ENCODE measurements at places on chromosomes 7 and 10. TPM values are rescaled to one million over a fixed set of nuclear protein-coding genes. Genes with fewer than 3 reads are reported as not detected.

The NUDT13 gene
- not detected for total RNA-seq

The PPP1R3A gene
- not detected for total RNA-seq

The LIPM gene
- not detected for total RNA-seq

The GLI3 gene
- total RNA-seq, result 0.59 TPM

The ZNF736 gene
- 1.2 TPM for total RNA-seq

The CYP3A7 gene
- not detected for total RNA-seq

The PLXDC2 gene
- under 0.01 TPM for total RNA-seq

The PPP1R3C gene
- 16.0 TPM for total RNA-seq

The FXYD4 gene
- not detected for total RNA-seq

The VPS41 gene
- total RNA-seq, result 26.9 TPM

The DENND2A gene
- 25.4 TPM for total RNA-seq

The TMEM236 gene
- not detected for total RNA-seq

The AGR3 gene
- total RNA-seq, result not detected

DNA sequence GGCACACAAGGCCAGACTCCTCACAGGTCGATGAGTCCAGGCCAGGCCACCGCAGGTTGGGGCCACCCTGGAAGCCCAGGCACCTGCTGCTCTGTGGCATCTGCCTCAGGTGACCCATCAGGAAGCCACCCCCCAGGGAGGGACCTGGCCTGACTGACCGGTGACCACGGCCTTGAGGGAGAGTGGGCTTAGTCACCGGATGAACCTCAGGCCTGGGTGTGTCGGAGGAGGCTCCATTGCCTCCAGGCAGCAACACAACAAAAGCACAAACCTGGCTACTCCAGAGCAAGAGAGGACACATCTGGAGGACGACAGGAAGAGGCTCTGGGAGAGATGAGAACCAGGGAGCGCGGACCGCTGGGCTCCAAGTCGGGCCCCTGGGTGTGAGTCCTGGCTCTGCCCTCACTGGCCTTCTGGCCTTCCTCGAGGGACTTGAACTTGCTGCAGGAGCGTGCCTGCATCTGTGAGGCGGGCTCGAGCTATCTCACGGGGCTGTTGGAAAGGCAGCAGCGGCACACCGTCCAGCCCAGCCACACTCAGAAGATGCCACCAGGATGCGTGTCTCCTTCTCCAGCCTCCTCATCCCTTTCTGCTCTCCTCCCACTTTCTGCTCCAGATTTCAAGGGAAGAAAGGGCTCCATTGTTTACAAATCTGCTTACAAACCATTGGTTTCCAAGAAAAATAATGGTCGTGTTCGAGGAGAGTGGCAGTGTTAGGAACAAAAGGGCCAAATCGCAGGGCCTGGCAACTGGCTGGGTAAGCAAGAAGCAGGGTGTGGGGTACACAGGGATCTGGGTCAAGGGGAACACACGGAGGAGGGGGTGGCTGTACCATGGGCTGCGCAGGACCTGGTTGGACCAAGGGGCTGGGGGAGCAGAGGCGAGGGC, 152.9 kb downstream of the ADAM12 start:
- DNase-seq, result no peak

DNA sequence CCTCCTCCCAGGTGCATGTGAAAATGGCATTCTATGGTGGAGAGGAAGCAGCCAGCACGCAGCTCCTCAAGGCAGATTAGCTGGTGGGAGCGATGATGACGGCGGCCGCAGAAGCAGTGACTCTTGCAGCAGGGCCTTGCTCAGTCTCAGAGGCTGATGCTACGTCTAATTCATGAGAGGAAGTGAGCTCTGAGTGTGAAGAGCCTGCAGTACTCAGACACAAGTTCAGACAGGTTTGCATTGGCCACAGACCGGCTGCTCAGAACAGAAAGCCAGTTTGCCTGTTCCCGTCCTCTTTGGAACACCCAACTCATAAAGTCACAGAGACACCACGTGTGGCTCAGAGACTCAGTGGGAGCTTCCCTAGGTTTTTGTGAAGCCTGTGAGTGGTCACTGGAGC, 136.5 kb downstream of the ADARB2 start:
- no peak for DNase-seq

GRCh38 chr10:14456870-14457266, 126.1 kb upstream of the FRMD4A start:
- no peak for DNase-seq

DNA sequence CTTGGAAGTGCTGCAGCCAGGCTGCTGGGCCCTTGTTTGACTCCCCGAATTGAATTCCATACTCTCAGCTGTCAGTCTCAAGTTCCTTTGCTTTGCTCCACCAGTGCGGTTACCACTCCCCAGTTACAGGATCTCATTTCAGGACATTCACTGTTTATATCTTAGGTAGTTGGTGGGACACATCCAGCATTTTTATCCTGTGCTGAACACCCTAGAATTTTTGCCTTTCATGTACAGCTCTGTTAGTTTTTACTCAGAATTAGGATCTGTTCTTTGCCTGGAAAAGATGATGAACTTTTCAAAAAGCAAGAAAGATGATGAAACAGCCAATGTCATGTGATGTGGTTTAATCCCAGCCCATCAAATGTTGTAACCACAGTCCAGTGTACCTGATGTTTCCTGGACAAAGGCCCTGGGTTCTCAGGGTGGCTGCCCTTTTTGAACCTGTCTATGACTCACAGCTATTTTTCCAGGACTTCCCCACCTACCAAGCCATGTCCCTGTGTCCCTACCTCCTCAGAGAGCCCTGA, 149.7 kb downstream of the NOC3L start:
- no peak for DNase-seq

DNA sequence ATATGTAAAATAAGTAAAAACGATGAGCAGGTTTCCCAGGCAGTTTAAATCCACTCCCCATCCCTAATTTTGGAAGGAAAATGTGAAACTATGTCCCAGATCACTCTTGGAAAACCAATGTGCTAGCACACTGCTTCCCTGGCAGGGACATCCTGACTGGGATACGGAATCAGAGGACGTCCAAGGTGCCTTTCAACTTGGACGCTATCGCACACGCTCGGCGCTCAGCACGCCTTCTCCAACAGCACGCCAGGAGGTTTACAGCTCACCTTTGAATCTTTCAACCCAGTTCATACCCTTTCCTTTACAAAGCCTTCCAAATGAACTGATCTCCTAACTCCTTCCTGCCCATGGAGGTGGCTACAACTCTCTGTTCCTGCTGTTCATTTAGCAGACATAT, 47.1 kb downstream of the BEND7 start:
- no peak for DNase-seq

DNA sequence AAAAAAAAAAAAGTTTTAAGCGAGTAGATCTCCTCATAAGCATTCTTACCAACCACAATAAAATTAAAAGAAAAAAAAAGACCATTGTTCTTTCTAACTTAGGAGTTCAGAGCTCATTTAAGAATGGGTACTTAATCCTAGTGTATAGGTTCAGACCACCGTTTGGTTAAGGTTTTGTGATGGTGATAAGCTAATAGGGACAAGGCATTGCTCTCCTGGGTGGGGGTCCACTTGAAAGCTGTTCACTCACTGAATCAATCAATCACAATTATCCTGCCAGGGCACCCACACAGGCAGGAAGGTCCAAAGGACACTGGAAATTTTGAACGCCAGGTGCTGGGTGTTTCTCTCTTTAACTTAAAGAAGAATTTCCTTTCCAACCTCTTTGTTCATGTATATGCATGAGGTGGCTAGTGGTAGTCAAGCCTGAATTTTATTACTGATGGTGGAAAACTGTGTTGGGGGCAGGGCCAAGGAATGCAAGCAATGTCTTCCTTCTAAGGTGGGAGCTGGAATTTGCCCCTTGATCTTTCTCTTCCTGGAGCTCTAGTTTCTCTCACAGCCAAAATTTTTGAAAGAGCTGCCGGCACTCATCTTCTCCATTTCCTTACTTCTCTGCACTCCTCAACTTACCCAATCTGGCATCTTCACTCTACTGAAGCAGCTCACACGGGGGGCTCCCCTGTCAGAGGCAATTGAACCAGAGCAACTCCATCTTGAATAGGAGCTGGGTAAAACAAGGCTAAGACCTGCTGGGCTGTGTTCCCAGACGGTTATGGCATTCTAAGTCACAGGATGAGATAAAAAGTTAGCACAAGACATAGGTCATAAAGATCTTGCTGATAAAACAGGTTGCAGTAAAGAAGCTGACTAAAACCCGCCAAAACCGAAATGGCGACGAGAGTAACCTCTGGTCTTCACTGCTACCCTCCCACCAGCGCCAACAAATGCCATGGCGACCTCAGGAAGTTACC, 7.5 kb upstream of the FAM131B start:
- no peak for DNase-seq

GRCh38 chr7:140867467-140868462, 57.0 kb downstream of the BRAF start:
- DNase-seq, result no peak

DNA sequence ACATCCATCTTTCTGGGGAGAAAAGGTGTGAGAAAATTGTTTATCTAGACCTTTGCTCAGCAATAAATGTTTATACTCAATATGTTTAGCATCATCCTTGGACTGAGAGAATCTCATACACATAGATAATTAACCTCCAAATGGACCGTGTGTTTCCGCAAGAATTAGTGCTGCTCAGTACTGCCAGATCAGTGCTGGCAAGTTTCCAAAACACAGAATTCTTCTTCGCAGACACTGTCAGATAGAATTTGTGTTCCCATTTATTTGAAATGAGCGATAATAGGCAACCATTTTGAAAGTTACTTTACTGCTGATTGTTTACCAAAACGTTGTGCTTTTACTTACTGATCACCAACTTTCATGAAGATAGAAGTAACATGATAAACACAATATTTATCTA, 33.7 kb downstream of the STAMBPL1 start:
- no peak for DNase-seq

DNA sequence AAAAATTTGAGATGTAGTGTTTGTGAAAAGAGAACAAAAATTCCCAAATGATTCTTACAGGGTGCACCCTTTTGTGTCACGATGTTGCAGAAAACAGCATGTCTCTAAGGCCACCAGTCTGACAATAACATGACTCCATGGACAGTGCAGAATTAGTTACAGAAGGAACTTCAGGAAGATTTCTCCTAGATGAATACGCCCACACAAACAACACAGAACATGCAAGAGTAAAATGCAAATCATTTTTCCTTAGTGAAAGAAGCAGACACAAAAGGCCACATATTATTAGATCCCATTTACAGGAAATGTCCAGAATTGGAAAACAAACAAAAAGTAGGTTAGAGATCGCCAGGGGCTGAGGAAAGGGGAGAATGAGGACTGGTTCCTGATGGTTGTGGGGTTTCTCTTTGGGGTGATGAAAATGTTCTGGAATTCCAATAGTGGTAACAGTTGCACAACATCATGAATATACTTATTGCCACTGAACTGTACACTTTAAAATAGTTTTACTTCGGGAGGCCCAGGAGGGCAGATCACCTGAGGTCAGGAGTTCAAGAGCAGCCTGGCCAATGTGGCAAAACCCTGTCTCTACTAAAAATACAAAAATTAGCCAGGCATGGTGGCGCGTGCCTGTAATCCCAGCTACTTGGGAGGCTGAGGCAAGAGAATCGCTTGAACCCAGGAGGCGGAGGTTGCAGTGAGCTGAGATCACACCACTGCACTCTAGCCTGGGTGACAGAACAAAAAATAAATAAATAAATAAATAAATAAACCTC, 10.2 kb downstream of the ZC3HAV1 start:
- DNase-seq, result no peak

DNA sequence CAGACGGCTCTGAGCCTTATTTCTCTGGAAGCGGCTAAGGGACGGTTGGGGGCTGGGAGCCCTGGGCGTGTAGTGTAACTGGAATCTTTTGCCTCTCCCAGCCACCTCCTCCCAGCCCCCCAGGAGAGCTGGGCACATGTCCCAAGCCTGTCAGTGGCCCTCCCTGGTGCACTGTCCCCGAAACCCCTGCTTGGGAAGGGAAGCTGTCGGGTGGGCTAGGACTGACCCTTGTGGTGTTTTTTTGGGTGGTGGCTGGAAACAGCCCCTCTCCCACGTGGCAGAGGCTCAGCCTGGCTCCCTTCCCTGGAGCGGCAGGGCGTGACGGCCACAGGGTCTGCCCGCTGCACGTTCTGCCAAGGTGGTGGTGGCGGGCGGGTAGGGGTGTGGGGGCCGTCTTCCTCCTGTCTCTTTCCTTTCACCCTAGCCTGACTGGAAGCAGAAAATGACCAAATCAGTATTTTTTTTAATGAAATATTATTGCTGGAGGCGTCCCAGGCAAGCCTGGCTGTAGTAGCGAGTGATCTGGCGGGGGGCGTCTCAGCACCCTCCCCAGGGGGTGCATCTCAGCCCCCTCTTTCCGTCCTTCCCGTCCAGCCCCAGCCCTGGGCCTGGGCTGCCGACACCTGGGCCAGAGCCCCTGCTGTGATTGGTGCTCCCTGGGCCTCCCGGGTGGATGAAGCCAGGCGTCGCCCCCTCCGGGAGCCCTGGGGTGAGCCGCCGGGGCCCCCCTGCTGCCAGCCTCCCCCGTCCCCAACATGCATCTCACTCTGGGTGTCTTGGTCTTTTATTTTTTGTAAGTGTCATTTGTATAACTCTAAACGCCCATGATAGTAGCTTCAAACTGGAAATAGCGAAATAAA, 175.5 kb downstream of the RNF216 start:
- no peak for DNase-seq

DNA sequence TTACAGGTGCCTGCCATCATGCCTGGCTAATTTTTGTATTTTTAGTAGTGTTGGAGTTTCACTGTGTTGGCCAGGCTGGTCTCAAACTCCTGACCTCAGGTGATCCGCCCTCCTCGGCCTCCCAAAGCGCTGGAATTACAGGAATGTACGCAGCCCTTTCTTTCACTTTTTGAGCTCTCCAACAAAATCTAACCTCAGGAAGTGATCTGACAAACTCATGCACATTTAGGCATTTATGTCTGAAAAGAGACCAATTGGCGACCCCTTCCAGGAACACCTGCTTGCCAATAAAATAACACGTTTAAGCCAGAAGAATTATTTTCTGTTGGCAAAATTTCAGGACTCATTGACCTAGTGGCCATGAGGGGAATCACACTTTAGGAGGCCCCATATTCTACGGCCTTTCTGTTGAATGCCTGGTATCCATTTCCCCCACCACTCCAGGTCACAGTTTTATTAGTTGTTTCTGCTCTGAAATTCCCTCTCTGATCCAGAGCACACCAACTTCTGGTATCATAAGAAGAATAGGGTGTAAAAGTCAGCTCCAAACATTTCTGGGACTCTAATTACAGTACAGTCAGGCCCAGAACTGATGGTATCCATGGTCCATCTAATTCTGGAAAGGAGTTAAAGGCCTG, 65.8 kb upstream of the FRMD4A start:
- peak; percentile 60 for DNase-seq

GRCh38 chr10:122213766-122214165, 57.3 kb upstream of the BTBD16 start:
- no peak for DNase-seq

DNA sequence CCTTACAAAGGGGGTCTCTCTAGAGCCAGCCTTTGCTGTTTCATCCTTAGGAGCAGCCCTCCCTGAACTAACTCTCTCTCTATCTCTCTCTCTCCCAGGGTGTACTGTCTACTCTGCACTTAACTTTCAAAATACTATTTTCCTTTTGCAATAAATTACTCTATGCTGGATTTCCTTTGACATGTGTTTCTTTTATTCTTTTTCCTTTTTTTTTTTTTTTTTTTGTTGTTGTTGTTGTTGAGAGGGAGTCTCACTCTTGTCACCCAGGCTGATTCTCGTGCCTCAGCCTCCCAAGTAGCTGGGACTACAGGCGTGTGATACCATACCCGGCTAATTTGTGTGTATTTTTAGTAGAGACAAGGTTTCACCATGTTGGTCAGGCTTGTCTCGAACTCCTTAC, 1.5 kb upstream of the ZNF3 start:
- DNase-seq, result no peak

GRCh38 chr10:97383159-97383558, 18.0 kb downstream of the RRP12 start:
- no peak for DNase-seq
